ENCODE measurements at places on chromosomes 5 and 9. TPM values are rescaled to one million over a fixed set of nuclear protein-coding genes. Genes with fewer than 3 reads are reported as not detected.

TEX48 gene
- not detected for total RNA-seq

PCDHB12 gene
- total RNA-seq: 2.3 TPM

LHX3 gene
- not detected for total RNA-seq

ROR2 gene
- total RNA-seq: 2.7 TPM

DNA sequence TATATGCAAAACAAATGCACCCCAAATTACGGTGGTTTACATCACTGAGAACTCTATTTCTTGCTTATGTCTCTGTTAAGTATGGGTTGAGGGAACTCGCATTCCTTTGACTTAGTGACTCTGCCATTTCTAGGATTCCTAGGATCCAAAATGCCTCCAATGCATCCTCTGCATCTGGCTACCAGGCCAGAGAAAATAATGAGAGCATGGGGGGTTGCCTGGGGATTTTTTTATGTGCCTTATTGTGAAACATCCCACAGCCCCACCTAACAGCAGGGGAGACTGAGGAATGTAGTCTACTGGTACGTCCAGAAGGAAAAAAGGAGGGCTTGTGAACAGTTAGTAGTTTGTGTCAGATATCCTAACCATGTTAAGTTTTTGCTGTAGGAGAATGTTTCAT lies 466.0 kb upstream of the ARRDC3 start:
- no peak for DNase-seq

GRCh38 chr9:109739760-109740159 lies 40.2 kb upstream of the PALM2AKAP2 start:
- no peak for DNase-seq

DNA sequence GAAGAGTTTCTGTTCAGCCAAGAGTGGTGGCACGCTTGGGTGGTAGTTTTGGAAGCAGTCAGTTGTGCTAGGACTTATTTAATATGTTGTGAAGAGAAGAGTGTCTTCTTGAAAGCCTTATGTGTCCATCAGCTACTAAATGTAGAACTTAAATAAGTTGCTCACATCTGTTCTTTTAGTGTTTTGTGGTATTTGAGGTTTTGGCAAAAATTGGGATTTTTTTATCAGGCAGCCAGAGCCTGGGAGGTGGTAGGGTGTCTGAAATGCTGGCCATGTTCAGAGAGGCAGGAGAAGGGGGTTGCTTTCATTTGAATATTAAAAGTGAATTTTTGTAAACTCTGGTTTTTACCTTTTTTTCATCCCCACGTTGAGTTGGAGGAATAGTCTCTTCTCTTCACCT lies 24.2 kb upstream of the ZBTB34 start:
- DNase-seq: no peak

GRCh38 chr5:56233230-56233629 lies at the start of gene ANKRD55:
TSS of gene ANKRD55 (minus strand) at chr5:56233330. CDS start at chr5:56232913, 417 bp downstream.
- DNase-seq: no peak

DNA sequence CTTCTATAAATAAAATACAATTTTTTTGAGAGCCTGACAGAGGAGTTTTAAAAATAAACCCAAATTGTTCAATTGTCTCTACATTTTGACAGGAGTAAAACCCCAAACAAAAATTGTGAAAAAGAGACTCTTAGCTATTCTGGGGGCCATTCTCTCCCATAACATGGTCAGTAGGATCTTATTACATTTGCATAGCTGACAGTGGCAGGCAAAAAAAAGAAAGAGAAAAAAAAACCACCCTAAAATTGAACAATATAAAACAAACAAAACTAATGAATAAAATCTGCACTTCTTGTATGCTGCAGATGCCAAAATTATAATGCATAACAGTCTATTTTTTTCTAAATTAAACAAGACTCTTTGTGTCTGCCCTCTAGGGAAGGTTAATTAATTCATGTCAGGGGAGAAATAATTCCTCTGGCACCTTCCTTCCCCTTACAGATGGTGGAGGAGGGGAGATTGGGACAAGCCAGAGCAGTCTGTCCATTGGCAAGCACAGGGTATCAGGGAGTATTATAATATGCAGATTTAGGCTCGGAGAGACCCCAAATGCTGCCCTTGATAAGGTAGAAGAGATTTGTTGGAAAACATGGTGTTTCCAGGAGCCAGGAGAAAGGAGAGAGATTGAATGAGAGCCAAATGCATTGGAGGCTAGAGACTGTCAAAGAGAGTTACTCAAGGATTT lies 79.7 kb upstream of the CDH6 start:
- no peak for DNase-seq

DNA sequence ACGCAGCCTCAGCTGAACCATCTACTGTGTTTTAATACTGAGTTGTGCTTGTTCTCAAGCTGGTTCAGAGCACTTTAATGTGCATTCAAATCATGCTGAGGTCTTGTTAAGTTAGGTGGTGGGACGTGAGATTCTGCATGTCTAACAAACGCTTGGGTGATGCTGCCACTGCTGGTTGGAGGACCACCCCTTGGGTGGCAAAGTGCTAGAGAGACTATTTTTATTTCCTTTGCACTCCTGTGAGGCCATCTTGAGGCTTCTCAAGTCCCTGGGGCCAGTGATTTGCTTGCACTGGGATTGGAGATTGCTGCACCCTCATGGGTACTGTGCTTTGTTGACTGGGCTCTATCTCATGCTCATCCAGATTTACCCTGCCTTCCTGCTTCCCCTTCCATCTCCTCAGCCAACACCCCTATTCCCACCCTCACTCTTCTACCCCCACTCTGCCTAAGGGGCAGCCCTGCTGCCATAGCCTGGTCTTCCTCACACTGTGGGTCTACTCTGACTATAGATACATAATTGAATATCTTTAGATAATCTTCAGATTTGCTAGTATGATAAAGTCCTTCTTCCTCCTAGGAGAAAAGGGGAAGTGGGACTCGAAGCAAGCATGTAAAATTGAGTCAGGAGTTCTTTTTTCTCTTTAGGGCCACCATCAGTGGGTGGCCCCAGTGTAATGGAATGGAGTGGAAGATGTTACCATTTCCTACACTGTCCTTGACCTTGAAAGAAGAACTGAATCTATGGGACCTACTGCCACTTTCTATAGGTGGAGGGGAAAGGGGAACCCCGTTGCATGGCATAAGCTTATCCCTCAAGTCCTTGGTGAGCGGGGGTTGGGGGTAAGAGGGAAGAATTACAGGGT lies 45.1 kb upstream of the SUB1 start:
- DNase-seq: no peak
